ENCODE measurements at places on chromosomes 12 and 14.
A peak's percentile ranks its signal among the peaks of the same experiment; 100 is the strongest.

GRCh38 chr12:20105943-20106342 is 262.4 kb upstream of the PDE3A start:
- DNase-seq = no peak

- no peak for DNase-seq
Measured at GRCh38 chr14:60328583-60328982, 79.6 kb downstream of the PPM1A start.

DNA sequence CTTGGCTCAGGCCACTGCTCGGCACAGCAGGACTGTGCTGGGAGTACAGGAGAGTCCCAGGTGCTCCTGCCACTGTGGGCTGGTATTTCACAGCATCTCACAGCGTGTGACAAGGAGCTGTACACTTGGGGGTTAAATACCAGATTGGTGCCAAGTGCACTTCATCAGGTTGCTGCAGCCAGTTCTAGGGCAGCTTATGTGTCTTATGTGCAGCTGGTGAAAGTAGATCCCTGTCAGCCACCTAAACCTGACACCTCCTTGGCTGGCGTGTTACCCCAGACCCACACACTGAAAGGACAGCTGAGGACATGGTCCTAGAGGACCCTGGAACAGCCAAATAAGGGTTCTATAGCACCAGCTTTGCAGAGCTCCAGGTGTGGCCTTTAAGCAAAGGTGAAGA is 18.9 kb downstream of the PLEKHH1 start:
- DNase-seq = no peak

DNA sequence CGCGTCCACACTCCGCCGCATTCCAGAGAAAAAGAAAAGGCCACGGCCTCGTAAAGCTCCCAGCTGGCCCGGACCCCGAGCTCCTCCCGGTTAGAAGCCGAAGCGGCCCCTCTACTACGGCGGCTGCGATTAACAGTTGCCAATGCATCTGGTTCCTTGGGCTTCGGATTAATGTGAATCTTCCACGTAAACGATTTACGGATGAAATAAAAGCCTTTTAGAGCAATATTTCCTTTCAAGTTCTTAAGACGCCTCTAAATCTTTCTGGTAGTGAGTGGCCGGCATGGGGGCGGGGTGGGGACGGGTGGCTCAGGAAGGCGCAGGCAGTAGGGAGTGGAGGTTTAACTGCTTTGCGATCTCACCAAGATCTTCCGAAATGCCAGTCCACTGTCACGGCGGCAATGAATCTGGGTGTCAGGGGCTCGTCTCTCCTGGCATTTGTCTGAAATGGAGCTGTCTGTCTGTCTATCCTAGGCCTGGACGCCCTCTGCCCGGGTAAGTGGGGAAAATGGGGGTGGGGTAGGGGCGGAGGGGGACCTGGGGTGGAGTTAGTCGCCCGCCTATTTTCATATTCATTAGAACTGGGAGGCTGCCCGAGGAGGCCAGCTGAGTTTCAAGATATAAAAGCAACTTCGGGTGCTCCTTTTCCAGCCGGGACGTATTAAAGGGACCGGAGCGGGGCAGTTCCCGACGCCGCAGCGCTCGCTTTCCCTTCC is 413 bp upstream of the ALX1 start:
- peak; percentile 79 for DNase-seq

DNA sequence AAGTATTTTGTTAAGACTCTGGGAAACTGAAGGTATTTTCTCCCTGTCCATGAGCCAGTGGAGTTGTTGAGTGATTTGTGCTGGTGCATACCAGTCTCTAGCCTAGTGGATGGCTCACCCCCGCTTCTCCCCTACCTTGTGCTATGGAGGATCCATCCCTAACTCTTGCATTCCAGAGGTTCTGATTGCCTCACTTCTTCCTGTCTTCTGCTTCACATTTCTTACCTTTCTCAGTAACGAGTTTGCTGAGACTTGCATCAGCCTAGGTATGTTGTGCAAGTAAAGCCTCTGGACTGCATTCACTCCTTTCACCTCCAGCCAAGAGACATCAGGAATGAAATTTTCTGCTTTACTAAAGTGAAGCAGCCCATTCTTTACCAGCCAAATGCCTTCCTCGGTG is 391.6 kb downstream of the ZFP36L1 start:
- DNase-seq = no peak

- no peak for DNase-seq
Measured at GRCh38 chr14:101916816-101917412, 47.5 kb upstream of the DYNC1H1 start.

GRCh38 chr14:69042787-69043444 is 63.8 kb upstream of the ACTN1 start:
- no peak for DNase-seq

- DNase-seq = no peak
Measured at GRCh38 chr14:32625211-32625610, 296.1 kb downstream of the AKAP6 start.

All from right kidney (tissue), 9 donors.